ENCODE measurements at places on chromosomes 5 and 9.
A peak's percentile ranks its signal among the peaks of the same experiment; 100 is the strongest.

DNA sequence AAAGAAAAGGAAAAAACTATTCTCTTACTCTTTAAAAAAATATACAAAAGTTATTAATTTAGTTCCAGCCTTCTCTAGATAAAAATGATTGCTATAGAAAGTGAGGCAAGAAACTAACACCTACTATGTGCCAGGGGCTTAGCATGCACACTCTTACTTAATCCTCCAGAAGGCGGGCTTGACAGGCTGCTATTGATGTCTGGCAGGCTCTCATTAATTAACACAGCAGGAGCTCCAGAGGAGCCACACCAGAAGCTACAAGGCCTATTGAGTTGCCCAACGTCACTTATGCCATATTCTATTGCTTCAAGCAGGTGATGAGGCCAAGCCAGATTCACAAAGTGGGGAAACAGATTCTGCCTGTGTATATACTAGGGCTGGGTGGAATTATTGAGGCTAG is 54.6 kb upstream of the CLINT1 start:
- no peak for DNase-seq

DNA sequence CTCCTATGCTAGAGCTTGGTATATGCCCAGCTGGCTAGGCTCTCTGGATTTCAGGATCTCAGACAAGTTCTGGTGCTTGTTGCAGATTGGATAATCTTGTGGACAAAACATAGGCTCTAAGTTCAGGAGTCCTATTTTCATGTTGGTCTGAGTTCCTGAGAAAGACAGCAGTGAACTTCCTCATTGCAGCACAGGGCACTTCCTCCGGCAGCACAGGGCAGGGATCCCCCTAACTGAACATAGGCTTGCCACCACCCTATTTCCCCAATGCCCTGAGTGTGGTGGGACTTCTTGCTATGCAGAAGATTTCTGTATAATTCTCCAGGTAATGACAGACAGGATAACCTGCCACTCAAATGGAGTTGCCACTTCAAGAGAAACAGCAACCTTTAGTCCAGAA is 220.1 kb downstream of the PIK3R1 start:
- no peak for DNase-seq

GRCh38 chr5:179375236-179375685 is 30.0 kb upstream of the ADAMTS2 start:
- no peak for DNase-seq

- no peak for DNase-seq
These were observed 125.5 kb upstream of the NFIL3 start for GRCh38 chr9:91549177-91549576.

DNA sequence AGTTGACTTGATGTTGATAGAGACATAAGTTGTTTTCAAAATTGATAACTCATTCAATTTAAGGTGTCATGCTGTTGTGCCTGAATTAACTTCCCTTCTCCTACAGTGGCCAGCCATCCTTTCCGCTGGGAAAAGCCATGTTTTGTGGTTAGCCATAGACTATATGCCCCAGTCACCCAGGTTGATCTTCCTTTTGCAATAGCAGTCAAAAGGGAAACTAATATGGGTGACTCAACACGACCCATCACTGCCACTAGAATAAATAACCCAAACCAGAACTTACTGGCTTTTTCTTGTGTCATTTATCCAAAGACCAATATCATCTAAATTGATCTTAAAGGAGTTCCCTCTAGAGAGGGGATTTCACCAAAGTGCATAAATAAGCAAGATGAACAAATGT is 87.4 kb downstream of the PTCD2 start:
- DNase-seq: no peak

DNA sequence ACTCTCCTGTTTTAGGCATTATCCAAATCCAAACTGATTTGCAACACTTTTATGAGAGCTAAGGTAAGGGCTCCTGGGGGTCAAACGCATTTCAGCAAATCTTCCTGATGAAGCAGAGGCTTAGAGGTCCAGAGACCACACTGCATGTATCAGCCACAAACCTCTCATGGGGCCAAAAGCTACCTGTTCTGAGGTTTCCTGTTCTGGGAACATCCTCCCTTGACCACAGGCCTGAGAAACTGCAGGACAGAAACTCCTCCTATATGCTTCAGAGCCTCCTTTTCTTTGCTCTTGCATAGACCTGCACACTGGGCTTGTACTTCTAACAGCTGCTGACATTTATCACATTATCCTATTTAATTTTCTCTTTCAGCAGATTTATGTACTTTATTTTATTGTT is 92.6 kb downstream of the OR2K2 start:
- DNase-seq: no peak

GRCh38 chr5:128357226-128357625 is 180.8 kb downstream of the FBN2 start:
- DNase-seq: no peak

GRCh38 chr5:180790020-180790419 is 12.6 kb downstream of the MGAT1 start:
- DNase-seq: no peak

GRCh38 chr9:19117039-19117716 is 10.1 kb downstream of the PLIN2 start:
- no peak for DNase-seq

GRCh38 chr9:116504893-116505480 is 182.1 kb upstream of the TRIM32 start:
- DNase-seq: no peak

- no peak for DNase-seq
These were observed 93.4 kb upstream of the KIF2A start for GRCh38 chr5:62212648-62213047.

GRCh38 chr5:55897905-55898304 is 46.7 kb downstream of the IL31RA start:
- no peak for DNase-seq

DNA sequence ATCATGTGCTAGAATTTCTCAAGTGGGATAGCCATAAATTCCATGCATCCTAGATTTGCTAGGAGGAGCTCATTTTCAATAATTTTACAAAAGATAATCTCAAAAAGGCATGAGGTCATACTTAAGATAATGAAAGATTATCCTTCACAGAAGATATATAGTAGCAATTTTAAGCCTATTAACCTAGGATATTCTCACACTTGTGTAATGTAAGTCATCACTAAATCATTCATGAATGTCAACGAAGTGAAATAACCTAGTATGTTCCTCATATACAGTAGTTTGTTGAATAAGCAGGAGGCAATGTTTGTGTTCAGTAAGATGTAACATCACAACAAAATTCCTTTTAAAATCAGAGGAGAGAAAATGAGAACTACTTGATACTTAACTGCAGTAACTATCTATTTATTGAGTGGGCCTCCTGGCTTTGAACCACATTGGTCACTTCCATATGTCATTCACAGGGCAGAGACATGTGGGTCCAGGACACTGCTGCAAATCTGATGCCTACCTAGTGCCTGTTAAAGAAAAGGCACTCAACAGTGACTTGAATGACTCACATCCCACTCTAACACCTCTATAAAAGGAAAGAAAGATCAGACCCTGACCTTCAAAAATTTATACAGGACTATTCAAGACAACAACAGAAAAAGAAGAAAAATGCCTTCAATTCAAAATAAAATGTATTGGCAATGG is 8.2 kb downstream of the LIFR start:
- no peak for DNase-seq

DNA sequence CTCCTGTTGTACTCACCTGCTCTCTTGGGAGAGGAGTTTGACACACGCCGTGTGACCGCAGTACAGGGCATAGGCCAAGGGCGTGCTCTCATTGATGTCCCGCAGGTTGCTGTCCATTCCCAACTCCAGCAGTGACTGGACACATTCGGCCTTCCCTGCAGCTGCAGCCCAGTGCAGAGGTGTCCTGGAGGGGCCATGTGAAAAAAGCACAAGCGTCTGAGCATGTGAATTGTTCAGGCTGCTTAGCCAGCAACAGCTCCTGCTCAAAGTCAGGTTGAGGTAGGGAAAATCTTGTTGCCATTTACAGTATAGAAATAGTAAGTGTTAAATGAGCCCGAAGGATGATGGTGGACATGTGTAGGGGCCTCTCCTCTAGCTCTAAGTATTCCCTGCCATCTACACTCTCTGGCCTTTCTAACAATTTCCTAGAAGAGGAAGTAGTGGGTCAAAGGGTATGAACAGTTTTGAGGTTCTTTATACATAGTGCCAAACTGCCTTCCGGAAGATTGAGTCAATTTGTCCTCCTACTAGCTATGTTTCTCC is 116.5 kb downstream of the ANKRD55 start:
- no peak for DNase-seq

- peak; percentile 47 for DNase-seq
These were observed 2.1 kb downstream of the ANP32B start for GRCh38 chr9:97985058-97985861.

DNA sequence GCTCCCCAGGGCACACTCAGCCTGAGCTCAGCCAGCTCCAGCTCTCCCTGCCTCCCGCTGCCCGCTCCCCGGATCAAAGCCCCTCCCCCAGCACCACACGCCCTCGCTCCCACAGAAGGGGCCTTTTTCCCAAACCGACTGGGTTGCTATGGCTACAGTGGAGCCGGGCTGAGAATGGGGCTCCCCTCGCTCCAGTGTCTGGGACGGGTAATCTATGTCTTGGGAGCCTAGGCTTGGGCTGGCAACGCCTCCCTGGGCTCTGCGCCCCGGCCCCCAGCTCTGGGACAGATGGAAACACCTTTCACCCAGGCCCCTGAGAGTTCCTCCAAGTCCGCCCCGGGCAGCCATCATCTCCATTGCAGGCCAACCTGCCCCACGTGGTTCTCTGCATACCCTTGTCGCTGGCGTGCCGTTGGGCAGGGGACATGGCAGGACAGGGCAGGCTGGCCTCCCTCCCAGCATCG is 29.6 kb downstream of the NOTCH1 start:
- DNase-seq: no peak

GRCh38 chr9:109437286-109437685 is 60.8 kb downstream of the PTPN3 start:
- DNase-seq: no peak

Data from activated CD4-positive, alpha-beta T cell treated with anti-CD3 and anti-CD28 coated beads for 4 hours (primary cell).